Frontal cortex (tissue), 4 donors: ENCODE measurements at places on chromosomes 12 and 14.

- no peak for DNase-seq
Observed at GRCh38 chr14:99684410-99684934, 374 bp downstream of the CYP46A1 start.

DNA sequence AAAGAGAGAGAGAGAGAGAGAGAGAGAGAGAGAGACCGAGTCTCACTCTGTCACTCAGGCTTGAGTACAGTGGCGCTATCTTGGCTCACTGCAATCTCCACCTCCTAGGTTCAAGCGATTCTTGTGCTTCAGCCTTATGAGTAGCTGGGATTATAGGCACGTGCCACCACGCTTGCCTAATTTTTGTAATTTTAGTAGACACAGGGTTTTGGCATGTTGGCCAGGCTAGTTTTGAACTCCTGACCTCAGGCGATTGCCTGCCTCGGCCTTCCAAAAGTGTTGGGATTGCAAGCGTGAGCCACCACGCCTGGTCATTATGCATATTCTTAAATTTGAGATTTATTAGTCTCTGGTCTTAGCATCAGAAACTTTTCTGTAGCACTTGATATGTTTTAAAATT is 317.9 kb upstream of the ATP2B1 start:
- no peak for DNase-seq

DNA sequence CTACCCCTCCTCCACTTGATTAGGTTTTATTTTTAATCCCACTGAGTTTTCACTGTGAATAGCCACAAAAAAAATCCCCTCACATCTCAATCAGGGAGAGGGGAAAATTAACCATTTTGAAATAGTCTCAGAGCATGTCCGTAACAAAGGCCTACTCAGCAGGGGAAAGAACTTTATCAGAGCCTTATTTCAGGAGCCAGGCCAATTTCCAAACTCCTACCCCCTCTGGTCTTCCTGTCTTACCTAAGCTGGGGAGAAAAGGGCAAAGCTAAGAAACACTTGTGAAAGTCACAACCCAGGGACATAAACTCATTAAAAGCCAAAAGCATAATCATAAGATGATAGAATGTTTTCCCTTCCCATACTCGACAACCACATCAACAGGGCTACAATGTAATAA is 260.3 kb upstream of the DIO3 start:
- no peak for DNase-seq

- DNase-seq = no peak
Observed at GRCh38 chr14:99541677-99542470, 60.7 kb downstream of the CCNK start.

GRCh38 chr12:49821373-49822287 is 6.6 kb downstream of the NCKAP5L start:
- no peak for DNase-seq

DNA sequence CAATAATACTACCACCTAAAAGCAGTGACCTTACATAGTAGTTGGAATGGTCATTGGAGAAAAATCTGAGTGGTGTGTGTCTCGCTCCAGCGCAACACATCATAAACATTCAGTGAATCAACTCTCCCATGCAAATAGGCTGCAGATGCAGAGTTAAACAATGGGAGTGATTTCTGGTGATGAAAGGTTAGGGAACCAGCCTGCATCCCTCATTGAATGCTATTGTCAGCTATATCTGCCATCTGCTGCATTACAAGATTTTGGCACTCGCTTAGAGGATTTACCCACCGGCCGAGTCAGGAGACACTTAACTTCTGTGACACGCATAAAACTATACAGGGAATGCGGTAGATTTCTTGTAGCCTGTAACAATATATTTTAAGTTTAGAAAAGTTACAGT is 900.9 kb downstream of the FLRT2 start:
- DNase-seq = no peak

- no peak for DNase-seq
Observed at GRCh38 chr14:20801726-20802125, 918 bp downstream of the RNASE1 start.

DNA sequence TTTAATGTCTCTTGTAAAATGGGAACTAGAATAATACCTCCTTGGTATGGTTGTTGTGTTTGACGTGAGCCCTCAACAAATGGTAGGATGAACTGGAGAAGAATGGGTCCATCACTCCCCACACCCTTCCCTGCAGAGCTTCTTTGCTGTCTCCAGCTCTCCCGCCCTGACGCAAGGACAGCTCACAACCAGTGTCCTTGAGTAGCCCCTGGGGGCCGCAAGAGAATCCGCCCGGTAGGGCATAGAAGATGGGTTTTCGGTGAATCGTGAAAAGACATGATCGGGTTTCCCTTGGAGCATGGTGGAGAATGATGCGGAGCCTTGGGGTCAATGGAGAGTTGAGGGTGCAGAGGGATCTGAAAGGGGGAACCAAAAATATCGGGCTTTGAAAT is 6.1 kb upstream of the PAX9 start:
- DNase-seq = no peak

DNA sequence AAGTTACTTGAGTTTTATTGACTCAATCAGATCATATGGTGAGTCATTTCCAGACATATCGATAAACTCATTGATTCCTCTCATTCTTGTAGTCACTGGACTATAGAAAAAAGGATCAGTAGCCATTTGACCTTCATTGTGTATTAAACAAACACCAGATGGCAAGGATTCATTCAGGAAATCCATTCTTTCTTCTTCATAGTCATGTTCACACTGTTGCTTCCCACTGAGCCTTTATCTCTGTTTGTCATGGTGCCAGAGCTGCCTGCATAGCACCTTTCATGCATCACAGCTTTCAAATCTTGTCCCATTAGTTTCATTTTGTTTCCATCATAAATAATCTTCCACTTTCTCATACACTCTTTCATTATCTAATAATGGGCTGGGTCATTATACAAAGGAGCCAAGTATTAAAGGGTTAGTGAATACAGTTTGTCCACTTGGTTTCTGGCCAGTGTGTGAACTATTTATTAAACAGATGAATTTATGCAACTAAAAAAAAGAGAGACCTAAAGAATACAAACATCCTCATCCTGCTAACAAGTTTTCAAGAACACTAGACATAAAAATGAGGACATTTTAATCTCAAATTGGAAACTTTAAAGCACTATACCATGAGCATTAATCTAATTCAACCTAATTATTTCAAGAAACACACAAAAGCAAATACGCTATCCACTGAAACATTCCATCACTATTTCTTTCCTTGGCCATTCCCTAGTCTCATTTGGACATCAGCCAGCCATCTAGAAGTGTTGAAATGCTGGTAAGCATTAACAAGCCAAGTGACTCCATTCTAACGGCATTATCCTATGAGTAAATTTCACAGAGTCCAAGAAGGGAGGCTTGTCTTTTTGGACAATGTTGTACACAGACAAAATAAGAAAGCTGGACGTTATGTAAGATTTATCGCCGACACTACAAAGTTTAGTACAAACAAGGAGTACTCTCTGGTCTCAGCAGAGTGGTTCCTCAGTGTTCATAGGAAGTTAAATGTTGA is 476.5 kb downstream of the FOXG1 start:
- no peak for DNase-seq

GRCh38 chr12:124392667-124393413 is 97.9 kb downstream of the RFLNA start:
- peak; percentile 80 for DNase-seq

DNA sequence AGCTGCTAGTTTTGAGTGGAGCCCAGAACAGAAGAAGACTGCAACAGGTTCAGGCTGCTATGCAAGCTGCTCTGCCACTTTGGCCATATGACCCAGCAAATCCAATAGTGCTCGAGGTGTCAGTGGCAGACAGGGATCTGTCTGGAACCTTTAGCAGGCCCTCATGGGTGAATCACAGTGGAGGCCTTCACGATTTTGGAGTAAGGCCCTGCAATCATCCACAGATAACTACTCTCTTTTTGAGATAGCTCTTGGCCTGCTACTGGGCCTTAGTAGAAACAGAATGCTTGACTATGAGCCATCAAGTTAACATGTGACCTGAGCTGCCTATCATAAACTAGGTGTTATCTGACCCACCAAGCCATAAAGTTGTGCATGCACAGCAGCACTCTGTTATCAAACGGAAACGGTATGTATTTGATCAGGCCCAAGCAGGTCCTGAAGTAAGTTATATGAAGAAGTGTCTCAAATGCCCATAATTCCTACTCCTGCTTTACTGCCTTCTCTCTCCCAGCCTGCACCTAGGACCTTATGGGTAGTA is 116.9 kb upstream of the CCDC196 start:
- no peak for DNase-seq

GRCh38 chr14:98244966-98245569 is 1026.9 kb downstream of the BCL11B start:
- DNase-seq = no peak

DNA sequence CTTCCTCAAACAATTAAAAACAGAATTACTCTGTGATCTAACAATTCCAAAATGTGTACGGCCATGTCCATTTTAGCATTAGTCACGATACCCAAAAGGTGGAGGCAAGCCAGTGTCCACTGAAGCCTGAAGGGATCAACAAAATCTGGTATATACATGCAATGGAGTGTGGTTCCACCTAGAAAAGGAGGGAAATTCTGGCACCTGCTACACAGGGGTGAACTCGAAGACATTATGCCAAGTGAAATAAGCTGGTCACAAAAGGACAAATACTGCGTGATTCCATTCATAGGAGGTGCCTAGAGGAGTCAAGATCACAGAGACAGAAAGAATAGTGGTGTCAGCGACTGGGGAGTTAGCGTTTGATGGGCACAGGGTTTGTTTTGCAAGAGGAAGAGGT is 331.4 kb downstream of the MED13L start:
- DNase-seq = no peak

DNA sequence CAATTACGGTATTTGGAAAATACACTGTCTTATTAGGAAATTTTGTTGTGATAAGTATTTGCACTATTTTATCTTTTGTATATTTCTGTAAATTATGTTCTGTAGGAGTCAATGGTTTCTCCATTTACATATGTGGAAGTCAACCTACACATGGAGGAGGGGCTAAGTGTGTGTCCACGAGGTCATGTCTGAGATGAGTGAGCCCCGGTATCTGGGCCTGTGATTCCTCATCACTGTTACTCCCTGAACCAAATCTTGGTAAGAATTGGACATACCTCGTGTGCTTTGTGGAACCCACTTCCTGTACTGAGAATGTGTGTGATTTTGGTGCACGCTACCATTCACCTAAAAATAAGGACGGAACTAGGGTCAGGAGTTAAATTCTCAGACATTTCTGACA is 1105.5 kb downstream of the TMEM121 start:
- no peak for DNase-seq

- DNase-seq = no peak
Observed at GRCh38 chr12:117009759-117010158, 89.5 kb downstream of the TESC start.

DNA sequence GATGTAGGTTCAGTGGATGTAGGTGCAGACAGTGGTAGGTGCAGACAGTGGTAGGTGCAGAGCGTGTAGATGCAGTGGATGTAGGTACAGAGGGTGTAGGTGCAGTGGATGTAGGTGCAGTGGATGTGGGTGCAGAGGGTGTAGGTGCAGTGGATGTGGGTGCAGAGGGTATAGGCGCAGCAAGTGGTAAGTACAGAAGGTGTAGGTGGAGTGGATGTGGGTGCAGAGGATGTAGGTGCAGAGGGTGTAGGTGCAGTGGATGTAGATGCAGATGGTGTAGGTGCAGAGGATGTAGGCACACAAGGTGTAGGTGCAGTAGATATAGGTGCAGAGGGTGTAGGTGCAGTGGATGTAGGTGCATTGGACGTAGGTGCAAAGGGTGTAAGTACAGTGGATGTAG is 86.0 kb downstream of the HECTD4 start:
- no peak for DNase-seq

- DNase-seq = no peak
Observed at GRCh38 chr12:42936991-42937390, 347.4 kb upstream of the PRICKLE1 start.

DNA sequence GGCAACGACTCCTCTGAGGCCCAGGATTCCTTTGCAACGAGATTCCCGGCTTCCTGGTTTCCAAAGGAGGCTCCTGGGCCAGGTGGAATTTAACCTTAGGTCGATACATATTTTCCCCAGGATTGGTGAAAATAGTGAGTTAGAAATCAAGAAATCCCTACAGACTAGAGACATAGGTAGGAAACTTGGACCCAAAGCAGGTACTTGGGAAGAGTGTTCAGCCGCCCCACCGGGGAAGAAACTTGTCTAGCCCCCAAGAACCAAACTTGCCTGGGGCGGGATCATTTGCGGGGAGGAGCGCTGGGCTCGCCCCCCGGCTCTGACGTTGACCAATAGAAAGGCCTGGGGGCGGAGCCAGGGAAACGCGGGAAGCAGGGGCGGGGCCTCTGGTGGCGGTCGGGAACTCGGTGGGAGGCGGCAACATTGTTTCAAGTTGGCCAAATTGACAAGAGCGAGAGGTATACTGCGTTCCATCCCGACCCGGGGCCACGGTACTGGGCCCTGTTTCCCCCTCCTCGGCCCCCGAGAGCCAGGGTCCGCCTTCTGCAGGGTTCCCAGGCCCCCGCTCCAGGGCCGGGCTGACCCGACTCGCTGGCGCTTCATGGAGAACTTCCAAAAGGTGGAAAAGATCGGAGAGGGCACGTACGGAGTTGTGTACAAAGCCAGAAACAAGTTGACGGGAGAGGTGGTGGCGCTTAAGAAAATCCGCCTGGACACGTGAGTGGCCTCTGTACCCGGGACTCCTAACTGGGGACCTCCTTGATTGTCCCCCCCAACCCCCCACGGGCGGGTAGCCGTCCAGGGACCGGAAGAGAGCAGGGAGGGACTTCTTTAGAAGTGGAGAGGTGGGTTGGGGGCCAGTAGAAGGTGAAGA is at the start of gene CDK2:
TSS of gene CDK2 (plus strand) at position 423 of the 874 bp plus-strand sequence. CDS start at position 602, 179 bp downstream.
- DNase-seq = peak; percentile 76

- no peak for DNase-seq
Observed at GRCh38 chr12:55806982-55807381, 10.5 kb downstream of the SARNP start.

- no peak for DNase-seq
Observed at GRCh38 chr12:47745485-47746041, 13.1 kb downstream of the RAPGEF3 start.

DNA sequence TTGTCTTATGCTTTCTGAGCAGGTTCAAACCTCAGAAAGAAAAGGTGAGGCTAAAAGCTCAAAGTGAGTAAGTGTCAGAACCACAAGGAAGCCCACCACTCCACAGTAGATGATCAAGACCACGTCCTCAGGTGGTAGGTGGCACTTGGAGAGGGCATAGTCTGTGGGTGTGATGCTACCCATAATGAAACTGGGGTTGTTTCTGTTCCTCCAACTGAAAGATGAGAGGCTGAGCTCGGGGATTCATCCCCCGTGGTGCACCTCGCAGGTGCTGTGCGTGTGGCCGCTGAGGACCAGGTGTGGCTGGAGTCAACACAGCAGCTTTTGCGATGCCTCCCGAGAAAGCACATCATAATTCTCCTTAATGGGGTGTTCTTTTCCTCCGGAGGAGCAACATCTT is 285.7 kb downstream of the TTC8 start:
- DNase-seq = no peak

- no peak for DNase-seq
Observed at GRCh38 chr12:41942354-41942753, 202.3 kb downstream of the GXYLT1 start.
